ENCODE measurements at places on chromosomes 11 and 22. TPM values are rescaled to one million over a fixed set of nuclear protein-coding genes. Genes with fewer than 3 reads are reported as not detected.

Gene TBC1D22A
- 10.6 TPM for total RNA-seq

Gene CNTF
- total RNA-seq = 1.6 TPM

Gene NOX4
- total RNA-seq = 3.3 TPM

Gene ME3
- total RNA-seq = 49.6 TPM

Gene SCGB1A1
- not detected for total RNA-seq

Gene TTC36
- not detected for total RNA-seq

GRCh38 chr11:1557051-1557884 is 14.8 kb downstream of the DUSP8 start:
- no peak for DNase-seq

DNA sequence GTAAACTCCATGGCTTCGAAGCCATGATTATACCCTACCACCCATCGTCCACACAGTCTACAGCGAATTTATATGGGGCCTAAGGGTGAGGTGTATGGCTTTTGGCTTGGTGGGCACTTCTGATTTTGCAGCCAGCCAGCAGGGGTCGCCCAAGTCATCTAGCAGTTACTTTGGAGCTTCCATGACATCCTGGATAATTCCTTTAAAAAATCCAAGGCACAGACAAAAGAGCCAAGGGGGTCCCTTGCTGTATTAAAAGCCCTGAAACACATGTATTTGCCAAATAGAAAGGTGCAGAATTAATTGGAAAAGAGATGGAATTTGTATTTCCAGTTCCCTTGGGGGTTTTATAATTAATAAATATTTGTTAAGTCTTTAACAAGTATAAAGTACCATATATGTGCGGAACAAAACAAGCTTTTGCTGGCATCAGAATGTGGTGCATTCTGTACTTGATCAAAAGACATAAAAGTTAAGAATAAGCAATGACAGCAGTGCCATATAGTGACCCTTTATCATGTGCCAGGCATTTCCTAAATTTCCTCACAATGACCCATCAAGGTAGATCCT is 132.8 kb upstream of the PITPNB start:
- peak; percentile 86 for DNase-seq

DNA sequence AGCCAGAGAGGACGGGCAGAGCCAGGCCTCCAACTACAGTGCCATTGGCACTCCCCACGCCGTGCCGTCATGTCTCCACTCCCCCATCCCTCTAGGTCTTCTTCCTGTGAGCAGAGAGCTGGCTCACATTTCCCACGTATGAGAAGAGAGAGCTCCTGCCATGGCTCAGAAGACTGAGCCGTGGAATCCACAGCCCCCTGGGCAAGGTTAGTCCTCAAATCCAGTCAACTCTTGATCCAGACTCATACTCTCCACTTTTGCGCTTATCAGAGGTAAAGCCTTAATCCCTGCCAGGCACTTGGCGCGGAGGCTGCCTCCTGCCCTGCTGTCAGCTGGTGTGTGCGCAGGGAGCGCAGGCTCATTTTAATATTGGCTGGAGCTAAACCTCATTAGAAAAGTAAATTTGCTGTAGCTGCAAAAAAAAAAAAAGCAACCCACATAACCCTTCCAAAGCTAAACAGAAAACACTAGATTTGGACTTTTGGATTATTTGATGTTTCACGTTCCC is 4.7 kb downstream of the B3GAT1 start:
- DNase-seq = no peak

DNA sequence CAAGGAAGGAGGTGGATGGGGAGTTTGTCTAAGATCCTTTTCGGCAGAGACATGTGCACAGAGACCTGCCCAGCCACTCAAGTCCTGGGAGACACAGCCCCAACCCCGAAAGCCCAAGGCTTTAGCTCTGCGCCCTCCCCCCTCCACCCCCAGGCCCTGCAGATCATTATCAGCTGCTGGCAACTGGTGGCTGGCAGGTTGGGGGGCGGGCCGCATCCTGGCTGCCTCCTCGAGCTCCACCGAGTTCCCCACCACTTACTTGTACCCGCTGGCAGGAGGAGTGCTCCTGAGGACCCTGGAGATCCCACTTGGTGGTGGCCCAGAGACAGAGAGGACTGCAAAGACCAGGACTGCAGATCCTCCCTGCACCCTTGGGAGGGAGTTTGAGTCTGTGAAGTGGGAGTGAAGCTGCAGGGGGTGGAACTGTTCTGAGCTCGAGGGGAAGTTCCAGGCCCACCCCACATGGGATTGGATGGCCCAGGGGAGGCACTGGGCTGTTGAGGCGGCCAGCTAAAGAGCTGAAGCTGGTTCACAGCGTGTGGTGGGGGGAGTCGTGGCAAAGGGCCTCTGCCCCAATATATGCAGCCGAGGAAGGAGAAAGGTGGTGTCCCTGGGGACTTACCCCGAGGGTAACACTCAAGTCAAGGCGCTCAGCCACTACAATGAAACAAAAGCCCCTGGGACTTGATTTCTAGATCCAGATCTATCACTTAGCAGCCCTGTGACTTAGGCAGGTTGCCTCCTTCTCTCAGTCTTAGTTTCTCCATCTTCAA is 19.9 kb upstream of the CCDC86 start:
- DNase-seq = no peak

- no peak for DNase-seq
Measured at GRCh38 chr11:84628871-84629620, 998.1 kb downstream of the DLG2 start.

DNA sequence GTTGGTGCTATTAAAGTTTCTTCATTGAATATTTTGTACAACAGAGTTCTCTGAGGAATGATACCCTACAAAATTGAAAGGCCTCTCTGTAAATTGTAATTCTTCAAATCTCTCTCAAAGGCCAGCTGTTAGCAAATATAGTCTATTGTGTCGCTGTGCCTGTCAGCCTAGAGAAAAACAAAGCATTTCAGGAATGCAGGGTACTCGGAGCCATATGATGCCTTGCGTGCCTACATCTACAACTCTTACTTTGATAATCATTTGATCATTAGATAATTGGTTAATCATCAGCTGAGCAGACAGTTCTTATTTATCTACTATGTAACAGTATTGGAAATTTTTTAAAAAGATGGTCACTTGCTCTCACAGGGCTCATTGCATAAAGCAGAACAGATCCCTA is 67.3 kb downstream of the RNF169 start:
- peak; percentile 4 for DNase-seq

- peak; percentile 40 for DNase-seq
Measured at GRCh38 chr11:31821766-31822165, 10.6 kb upstream of the PAX6 start.

GRCh38 chr11:64006398-64006797 is 20.2 kb downstream of the OTUB1 start:
- no peak for DNase-seq

DNA sequence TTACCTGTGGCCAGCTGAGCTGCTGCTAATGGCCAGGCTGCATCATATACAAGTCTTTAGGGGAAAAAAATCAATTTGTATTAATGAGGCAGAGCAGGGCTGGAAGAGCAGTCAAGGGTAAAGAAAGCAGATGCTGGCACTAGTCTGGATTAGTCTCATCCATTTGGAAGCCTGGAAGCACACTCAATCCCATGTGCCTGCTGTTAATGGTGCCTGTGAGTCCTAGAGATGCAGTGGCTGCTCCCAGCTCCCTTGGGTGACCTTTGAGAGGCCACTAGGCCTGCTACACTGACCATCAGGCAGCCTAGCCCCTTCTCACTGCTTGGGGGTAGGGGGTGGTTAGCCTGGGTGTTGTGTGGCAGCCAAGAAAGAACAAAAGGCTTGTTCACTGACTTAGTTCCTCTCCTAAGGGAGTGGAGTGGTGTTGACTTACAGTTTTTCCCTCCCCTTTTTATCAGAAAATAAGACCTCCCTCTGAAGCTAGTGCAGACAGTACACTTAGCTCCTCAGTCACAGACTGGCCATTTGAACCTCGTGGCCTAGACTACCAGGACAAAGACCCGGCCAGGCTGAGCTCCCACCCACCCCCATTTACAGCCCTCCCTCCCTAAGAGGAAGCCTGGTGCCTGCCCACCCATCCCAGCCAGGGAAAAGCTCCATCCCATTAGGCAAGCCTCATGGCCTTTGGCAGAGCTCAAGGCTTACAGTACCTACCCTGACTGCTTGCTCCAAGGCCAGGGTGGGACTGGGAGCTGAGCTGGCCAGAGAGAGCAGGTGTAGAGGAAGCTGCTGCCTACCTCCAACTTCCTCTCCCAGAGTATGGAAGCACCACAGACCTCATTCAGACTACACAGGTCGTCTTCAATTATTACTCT is 7.8 kb downstream of the PIK3IP1 start:
- peak; percentile 25 for DNase-seq

DNA sequence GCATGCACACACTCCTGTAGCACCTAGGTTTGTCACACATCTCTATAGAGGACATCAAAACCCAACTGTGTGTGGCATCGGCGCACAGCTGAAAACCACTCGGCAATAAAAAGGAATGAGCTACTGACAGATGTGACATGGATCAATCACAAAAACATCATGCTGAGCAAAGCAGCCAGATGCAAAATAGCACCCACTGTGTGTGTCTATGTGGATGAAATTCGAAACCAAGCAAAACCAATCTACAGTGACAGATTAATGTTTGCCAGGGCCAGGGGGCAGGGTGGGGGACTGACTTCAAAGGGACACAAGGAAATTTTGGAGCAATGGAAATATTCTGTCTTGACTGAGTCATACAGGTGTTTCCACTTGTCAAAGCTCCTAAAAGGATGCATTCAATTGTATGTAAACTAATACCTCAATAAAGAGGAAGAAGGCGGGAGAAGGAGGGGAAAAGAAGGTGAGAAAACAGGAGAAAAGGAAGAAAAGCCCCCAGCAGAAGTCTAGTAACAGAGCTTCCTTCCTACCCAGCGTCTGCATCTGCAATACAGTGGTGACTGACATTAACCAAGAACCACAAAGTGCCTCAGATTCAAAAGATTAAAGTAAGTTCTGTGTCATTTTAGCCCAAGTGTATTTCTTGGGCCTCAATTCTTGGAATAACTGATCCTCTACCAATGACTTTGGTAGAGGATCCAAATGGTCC is 49.8 kb downstream of the PACSIN2 start:
- DNase-seq = no peak

- peak; percentile 71 for DNase-seq
Measured at GRCh38 chr11:16606784-16607674, 131.4 kb upstream of the C11orf58 start.

GRCh38 chr11:57436031-57436430 is 9.1 kb upstream of the SLC43A3 start:
- no peak for DNase-seq

- DNase-seq = peak; percentile 17
Measured at GRCh38 chr22:35894937-35895708, 133.5 kb downstream of the RBFOX2 start.

DNA sequence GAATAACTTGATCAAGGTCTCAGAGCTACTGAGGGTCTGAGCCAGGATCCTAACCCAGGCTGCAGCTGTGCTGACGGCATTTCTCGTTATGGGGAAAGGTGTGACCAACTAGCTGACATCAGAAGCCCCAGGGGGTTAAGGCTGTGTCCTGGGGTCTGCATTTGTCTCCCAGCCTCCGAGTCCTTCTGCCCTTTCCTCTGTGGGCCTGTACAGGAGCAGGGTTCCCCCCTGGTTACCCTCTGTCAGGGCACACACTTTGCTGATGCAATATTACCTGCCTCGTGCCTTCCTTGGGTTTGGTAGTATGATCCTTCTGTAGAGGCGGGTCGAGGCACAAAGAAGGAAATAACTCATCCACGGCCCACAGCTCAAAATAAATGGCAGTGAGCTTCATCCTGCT is 183.0 kb downstream of the TBC1D22A start:
- DNase-seq = no peak

- DNase-seq = no peak
Measured at GRCh38 chr11:36151933-36152580, 137.2 kb downstream of the COMMD9 start.

GRCh38 chr11:33669598-33670249 is 30.9 kb downstream of the C11orf91 start:
- DNase-seq = no peak

DNA sequence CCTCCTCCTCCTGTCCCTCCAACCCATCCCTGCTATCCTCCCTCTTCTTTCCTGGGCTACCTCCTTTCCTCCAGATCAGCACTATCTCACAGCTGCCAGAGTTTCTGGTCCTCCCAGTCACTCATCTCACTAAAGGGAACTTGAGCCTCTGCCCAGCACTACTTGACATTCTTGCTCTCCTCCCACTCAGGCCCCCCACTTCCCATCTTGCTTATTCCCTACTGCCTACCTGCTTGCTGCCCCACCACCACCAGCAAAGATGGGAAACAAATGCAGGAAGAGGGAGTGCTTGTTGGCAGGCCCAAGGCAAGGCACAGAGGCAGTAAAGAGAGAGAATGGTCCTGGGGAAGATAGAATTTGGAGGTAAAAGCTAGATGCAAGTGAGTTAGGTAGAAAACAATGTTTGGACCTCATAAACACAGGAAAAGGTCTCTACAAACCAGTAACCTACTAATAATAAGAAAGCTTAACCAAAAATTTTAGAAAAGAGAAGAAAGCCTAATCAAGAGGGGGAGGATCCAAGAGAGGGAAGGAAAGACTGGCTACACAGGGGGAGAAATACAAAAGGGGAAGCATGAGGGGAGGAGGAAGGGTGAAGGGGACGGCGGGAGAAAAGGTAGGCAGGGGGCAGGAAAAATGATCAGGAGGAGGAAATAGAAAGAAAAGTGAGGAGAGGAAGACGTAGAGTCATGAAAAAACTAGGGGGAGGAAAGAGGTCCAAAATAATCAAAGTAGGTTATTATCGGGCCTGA is 63.6 kb downstream of the PAK1 start:
- no peak for DNase-seq

DNA sequence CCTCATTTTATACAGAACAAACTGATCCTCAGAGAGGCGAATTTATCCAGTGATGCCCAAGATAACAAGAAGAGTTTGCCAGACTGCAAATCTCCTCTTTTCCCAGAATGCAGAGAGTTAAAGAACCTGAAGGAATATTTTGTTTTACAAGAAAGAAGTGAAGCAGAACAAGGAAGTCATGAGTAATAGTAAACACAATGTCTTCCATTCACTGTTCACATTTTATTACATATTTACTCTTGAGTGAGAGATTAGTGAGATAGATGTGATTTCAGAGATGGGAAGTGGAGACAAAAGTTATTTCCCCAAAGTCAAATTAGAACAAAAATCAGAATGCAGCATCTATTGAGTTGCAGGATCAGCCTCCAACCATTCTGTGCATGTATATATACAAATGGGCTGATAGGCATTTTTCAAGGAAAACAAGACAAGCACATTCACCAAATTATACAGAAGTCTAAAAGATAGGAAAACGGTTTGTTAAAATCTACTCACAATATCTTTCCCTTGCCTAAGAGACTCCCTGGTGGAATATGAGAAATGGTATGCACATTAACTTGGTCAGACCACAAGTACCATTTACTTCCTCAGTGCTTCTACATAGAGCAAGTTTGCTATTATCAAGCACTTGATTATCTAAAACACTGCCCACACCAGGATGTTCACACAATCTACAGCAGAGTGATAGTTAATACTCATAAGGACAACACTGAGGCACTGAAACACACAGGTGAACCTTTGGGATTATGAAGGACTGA is 12.0 kb downstream of the GUCY1A2 start:
- DNase-seq = no peak
